ENCODE measurements at places on chromosomes 7 and 10.

- DNase-seq = no peak
These were observed 31.6 kb upstream of the C10orf67 start for GRCh38 chr10:23376229-23376655.

GRCh38 chr10:79241990-79242619, 105.2 kb upstream of the PPIF start:
- no peak for DNase-seq

DNA sequence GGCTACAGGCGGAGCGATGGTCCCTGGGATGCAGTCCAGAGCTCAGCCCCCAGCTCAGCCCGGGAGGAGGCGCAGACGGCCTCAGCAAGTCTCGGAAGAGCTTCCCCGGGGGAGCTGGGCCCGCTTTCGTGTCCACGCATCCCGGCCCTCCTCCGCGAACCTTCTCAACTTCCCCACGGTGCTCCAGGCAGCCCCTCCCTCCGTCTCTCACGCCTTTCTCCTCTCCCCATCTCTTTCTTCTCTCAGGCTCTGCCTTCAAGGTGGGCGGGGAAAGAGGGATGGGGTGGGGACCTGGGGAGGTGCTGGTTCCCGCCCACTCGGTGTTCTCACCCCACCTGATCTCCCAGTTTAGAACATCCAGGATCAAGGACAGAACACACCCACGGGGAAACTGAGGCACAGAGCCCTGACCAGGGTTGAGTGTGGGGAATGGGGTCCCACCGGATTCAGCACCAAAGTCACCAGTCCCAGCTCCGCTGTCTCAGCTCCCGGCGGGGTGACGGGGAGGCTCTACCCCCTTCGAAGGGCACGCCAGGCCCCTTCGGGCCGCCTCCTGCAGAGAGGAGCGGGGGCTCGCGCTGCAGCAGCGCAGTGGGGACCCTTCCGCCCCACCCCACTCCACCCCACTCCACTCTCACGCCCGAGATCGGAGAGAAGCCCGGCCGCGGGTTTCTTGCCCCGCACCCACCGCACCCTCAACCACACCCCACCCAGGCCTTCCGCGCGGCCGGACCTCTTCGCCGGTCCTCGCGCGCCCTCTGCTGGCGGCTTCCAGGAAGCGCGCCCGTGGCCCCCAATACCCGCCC, 18.2 kb downstream of the POLL start:
- DNase-seq = no peak

GRCh38 chr7:39824456-39825200, 125.4 kb upstream of the CDK13 start:
- DNase-seq = no peak

- no peak for DNase-seq
These were observed 178.2 kb downstream of the ARL4A start for GRCh38 chr7:12865593-12865992.

DNA sequence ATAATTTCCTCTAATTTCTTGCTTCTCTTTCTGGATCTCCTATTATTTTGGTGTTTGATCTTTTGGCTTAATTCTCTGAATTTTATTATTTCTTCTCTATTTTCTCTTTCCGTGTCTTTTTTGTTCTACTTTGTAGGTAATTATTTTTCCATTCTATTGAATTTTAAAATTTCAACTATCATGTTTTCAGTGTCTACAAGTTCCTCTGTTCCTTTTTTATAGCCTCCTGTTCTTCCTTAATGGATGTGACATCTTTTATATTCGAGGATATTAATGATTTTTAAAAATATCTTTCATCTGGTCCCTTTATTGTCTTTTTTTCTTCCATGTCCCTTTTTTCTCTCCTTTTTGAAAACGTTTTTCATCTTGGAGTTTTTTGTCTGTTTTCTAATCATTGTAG, 11.1 kb downstream of the CDC123 start:
- DNase-seq = no peak

GRCh38 chr7:135856356-135857144, 107.9 kb upstream of the FAM180A start:
- DNase-seq = no peak

- no peak for DNase-seq
These were observed 44.5 kb upstream of the STMP1 start for GRCh38 chr7:135617781-135618180.

- no peak for DNase-seq
These were observed 162.2 kb downstream of the PKD1L1 start for GRCh38 chr7:47785923-47786556.

DNA sequence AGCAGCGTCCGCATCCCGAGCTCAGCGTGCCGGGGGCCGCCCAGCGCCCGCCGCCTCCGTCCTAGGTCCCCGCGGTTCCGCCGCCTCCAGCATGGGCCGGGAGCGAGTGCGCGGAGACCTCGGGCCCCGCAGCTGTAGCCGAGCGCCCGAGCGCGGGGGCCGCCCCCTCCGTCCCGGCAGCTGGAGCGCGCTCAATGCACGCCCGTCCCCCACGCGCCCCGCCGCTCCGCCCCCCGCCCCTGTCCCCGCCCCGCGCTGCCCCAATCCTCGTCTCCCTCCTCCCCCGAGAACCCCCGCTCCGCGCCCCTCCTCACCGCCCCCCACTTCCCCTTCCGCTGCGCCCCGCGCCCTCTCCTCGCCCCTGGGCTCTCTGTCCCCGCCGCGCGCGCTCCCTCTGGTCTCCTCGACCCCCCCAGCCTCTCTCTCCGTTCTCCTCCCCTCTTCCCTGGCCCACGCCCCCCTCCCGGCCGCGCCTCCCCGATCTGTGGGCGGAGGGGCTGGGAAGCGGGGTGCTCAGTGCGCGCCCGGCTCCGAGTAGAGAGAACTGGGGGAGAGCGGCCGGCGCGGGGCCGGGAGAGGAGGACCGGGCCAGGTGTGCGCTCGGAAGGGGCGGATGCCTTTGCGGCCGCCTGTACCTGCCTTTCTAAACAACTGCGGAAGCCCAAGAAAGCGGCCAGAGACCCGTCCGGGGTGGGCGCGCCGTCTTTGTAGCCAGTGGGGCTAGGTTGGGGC, at the start of gene VIPR2:
Gene VIPR2 (minus strand): TSS at position 110 of the 732 bp plus-strand sequence. CDS start 96 bp downstream, at position 14.
- DNase-seq = no peak

- no peak for DNase-seq
These were observed 25.9 kb downstream of the TYW1 start for GRCh38 chr7:67022511-67022910.

- no peak for DNase-seq
These were observed 198.0 kb downstream of the TNS3 start for GRCh38 chr7:47383696-47384445.

DNA sequence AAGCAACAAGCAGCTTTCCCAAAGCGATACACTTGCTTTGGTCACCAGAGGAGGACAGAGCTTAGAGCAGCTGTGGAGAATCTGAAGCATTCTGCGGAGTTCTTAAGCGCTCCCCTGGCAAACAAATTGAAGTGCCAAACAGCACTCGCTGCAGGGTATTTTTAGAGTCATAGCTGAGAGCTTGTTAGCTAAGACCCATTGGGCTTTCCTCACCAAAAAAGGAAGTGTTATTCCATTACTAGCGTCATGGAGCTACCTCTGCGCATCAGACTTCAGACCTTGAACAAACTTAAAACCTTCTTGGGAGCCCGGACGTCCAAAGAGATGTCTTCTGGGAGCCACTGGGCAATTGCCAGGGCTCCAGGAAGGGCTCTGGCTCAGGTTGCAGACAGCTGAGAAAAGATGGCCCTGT, 23.2 kb upstream of the BMPR1A start:
- no peak for DNase-seq

- no peak for DNase-seq
These were observed 7.7 kb downstream of the PNLIP start for GRCh38 chr10:116553378-116553980.

DNA sequence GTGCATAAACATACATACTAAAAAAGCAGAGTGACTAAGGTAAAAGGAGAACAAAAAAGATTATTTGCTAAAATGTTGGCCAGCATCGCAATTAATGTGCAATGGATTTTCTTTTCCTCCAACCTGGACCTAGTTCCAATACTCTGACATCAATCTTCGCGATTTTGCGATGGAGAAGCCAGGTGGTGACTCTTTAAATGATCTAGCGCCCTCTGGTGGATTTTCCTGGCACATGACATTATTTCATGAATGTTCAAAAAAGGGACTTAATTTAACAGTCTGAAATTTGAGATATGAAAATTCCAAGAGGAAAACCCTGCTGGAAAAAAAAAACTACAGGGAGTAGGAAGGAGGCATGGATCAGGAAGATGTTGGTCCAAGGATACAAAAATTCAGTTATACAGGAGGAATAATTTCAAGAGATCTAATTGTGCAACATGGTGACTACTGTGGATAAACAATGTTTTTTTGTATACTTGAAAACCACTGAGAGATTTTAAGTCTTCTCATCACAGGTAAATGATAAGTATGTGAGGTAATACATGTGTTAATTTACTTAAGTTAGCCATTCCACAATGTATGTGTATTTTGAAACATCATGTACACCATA, 4.3 kb upstream of the KCNMA1 start:
- DNase-seq = no peak

- no peak for DNase-seq
These were observed 31.7 kb downstream of the ITIH2 start for GRCh38 chr10:7734821-7735220.

GRCh38 chr7:139854124-139854511, 25.1 kb downstream of the TBXAS1 start:
- no peak for DNase-seq

DNA sequence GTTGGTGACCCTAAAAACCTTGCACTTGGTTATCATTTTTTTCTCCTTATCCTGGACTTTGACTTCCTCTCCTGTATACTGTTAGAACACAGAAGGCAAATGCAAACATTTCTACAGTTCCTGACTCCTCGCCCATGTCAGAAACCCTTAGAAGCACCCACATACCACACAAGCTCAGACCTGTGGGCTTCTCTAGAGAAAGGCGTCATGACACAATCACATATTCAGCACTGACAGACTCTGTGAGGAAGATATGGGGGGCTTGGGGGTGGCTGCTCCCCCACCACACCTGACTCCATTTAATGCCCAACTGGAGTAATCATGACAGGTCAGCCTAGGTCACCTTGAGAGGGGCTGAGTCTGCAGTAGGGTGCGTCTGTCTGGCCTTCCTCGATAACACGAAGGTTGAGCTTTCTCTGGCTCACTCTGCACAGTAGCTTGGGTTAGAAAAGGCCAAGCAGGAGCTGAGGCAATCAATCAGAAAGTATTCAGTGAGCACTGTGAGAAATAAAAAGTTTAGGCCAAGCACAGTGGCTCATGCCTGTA, 50.9 kb downstream of the CCDC3 start:
- DNase-seq = no peak

DNA sequence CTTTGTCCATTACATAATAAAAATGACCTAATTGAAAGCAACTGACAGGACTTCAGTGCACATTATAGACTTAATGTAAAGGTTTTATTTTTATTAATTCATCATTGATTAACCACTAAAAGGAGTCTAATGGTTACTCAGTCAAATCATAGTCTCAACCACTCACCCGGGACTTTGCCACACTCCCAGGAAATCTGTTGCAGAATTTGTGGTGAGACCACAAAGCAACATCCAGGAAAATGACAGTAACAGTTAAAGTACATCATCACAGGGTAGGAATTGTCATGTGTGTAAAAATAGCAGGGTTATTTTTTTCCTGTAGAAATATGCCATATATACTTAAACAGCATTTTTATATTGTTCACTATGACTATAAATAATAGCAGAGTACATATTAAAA, 6.3 kb upstream of the HGF start:
- DNase-seq = no peak

- DNase-seq = no peak
These were observed 222.6 kb downstream of the ANK3 start for GRCh38 chr10:60167050-60167449.

GRCh38 chr7:24591152-24591551, 17.9 kb downstream of the PALS2 start:
- DNase-seq = no peak

- DNase-seq = no peak
These were observed 16.3 kb upstream of the MKRN1 start for GRCh38 chr7:140495514-140496097.

DNA sequence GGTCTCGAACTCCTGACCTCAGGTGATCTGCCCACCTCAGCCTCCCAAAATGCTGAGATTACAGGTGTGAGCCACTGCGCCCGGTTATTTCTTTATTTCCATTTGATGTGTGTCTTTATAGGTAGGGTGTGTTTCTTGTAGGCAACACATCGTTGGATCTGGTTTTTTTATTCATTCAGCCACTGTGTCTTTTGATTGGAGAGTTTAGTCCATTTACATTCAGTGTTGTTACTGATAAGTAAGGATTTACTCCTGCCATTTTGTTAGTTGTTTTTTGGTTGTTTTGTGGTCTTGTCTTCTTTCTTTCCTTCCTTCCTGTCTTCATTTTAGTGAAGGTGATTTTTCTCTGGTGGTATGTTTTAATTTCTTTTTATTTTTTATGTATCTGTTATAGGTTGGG, 16.9 kb downstream of the TMEM248 start:
- no peak for DNase-seq

DNA sequence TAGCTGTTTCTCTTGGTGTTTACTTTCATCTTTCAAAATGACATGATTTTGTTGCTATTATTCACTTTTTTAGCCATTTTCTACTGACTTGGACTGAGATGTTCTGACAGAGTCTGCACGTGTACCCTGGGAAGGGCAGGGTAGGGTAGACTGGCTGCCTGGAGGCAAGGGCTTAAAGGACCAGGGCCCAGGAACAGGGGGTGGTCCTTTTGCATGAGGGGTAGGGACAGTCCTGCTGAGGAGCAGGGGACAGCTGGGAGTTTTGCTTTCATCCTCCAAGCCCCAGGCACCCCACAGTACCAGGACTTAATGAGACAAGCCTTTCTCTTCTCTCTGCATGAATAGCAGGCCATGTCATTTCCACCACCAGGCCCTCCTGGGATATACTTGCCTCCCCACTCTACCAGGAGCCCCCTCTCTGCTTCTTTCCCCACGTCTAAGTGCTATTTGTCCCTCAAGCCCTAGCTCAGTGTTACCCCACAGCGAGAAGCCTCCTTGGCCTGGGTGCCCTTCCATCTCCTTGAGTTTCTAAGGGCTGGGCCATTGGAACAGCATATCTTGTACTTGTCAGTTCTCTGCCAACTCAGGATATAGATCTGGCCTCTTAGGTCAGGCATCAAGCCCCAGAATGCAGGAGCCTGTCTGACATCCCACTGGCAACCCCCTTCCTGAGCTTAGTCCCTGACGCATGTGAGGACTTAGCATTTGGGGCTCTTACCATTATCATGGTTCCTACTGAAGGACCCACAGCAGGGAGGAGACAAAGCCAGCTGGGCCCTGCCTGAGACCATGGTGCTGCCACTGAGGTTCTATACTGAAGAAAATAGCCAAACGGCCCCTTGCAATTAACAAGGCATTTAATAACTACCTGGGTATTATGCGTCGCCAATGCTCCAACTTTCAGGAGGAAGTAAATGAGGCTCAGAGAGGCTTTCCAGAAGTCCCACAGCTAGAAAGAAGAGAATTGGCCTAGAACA, 78.4 kb upstream of the UNC5B start:
- DNase-seq = no peak

GRCh38 chr7:96599288-96599936, 110.2 kb downstream of the SEM1 start:
- DNase-seq = no peak

All from esophagus squamous epithelium (tissue), 5 donors.